ENCODE measurements at places on chromosomes 6 and 20.

GRCh38 chr6:37061157-37061804 lies 55.8 kb downstream of the FGD2 start:
- no peak for DNase-seq

DNA sequence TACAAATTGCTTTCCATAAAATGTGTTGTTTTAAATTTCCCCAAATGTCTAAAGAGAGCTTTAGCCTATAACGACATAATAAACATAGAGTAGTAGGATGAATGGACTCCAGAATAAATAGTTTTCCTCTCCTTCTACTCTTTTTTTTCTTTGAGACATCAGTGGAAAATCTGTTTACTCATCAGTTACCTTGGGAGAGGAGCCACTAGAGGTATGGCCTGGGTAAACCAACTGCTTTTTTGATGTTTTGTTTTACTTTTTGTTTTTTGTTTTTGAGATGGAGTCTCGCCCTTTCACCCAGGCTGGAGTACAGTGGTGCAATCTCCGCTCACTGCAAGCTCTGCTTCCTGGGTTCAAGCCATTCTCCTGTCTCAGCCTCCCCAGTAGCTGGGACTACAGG lies 8.3 kb upstream of the TGM3 start:
- DNase-seq, result no peak

GRCh38 chr6:157376706-157377230 lies 4.2 kb upstream of the ZDHHC14 start:
- DNase-seq, result peak; percentile 69

GRCh38 chr6:19333936-19334335 lies 503.2 kb upstream of the ID4 start:
- no peak for DNase-seq

GRCh38 chr6:119348748-119349360 lies 707 bp downstream of the MAN1A1 start:
- DNase-seq, result no peak

GRCh38 chr20:41329435-41330342 lies 10.9 kb upstream of the LPIN3 start:
- DNase-seq, result no peak

DNA sequence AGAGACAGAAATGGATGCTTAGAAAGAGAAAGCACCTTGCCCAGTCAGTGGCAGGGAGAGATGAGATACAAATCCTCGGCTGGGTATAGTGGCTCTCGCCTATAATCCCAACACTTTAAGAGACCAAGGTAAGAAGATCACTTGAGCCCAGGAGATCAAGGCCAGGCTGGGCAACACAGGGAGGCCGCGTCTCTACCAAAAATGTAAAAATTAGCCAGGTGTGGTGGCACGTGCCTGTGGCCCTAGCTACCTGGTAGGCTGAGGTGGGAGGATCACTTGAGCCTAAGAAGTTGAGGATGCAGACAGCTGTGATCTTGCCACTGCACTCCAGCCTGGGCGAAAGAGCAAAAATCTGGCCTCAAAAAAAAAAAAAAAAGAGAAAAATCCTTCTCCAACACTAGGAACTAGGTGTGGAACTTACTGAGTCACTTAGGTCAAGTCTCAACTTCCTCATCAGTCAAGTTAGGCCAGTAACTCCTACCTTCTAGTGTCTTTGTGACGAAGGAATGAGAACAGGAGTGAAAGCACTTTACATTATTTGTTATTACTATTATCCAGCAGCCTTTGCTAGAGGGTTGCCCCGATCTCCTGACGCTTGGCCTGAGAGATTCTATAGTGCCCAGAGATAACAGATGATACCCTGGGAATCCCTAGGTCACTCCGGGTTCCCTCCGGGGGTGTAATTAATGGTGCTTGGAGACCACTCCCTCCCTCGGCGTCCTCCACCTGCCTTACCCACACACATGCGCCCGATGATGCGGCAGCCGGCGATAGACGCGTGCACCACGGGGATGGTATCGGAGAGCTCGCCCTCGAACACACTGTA lies 918 bp downstream of the EIF6 start:
- DNase-seq, result no peak

GRCh38 chr20:32278199-32278643 lies 770 bp downstream of the KIF3B start:
- no peak for DNase-seq

GRCh38 chr6:116398316-116399010 lies 27.7 kb downstream of the DSE start:
- no peak for DNase-seq

GRCh38 chr6:37791156-37791919 lies 28.2 kb upstream of the ZFAND3 start:
- DNase-seq, result peak; percentile 93

GRCh38 chr20:57653546-57653900 lies 33.3 kb upstream of the ZBP1 start:
- DNase-seq, result no peak

DNA sequence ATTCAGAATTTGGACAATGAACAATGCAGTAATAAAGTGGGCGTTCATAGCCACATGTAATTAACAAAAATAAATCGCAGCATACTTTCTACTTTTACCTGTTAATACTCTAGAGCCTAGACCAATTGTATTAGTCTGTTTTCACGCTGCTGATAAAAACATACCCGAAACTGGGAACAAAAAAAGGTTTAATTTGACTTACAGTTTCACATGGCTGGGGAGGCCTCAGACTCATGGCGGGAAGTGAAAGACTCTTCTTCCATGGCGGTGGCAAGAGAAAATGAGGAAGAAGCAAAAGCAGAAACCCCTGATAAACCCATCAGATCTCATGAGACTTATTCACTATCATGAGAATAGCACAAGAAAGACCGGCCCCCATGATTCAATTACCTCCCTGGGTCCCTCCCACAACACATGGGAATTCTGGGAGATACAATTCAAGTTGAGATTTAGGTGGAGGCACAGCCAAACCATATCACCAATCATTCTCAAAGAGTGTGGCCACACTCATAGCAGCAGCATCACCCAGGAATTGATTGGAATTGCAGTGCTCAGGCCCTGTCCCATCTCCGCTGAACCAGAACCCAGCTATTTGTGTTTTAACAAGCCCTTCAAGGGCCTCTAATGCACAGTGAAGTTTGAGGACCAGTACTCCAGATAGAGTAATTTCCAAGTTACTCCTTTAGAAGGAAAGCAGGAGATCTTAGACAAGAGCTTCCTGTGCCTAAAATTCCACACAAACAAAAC lies 650.0 kb downstream of the KIF16B start:
- no peak for DNase-seq

GRCh38 chr6:54138795-54139194 lies 27.6 kb downstream of the MLIP start:
- no peak for DNase-seq

- no peak for DNase-seq
Observed at GRCh38 chr6:30686009-30686907, at the start of gene PPP1R18. TSS of gene PPP1R18 (minus strand) at chr6:30686645. CDS start at chr6:30686018, 627 bp downstream.

DNA sequence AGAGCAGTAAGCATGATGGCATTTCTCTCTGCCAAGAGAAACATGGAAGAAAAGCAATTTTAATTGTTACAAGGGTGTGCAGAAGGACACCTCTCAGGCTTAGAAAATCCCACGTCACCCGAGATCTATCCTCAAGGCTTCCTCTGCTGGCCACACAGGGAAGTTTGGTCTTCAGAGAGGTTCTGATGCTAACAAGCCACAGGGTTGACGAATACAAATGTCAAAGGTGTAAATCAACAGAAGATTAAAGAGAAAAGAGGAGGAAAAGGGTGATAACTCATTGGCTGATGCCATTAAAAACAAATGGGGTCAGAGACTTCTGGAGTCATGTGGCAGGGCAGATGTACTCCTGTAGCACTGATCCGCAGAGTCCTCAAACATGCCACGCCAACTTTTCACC lies 33.6 kb upstream of the SPDEF start:
- no peak for DNase-seq

GRCh38 chr6:32867554-32868256 lies 13.7 kb downstream of the PSMB9 start:
- no peak for DNase-seq

GRCh38 chr6:48996461-48997119 lies 466.5 kb downstream of the MMUT start:
- no peak for DNase-seq

GRCh38 chr20:45211569-45212474 lies 5.0 kb downstream of the SEMG1 start:
- no peak for DNase-seq

GRCh38 chr6:137810554-137811120 lies 56.4 kb upstream of the TNFAIP3 start:
- DNase-seq, result no peak

GRCh38 chr6:19319005-19319404 lies 518.2 kb upstream of the ID4 start:
- DNase-seq, result no peak

DNA sequence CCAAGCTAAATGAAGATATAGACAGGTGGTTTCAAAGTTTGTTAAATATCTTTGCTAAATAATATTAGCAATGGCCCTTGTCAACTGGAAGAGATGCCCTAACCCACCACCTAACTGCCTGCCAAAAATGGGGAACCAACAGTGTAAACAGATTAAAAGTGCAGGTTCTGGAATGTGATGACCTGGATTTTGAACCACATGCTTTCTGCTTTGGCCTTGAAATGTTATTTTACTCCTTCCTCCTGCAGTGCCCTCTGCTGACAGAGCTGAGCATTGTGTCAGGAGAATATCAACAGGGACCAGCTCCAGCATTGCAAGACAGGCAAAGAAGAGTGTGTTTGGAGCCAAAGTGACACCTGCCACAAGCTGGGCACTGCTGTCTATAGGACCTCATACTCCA lies 226.6 kb downstream of the MYLK4 start:
- no peak for DNase-seq

- peak; percentile 34 for DNase-seq
Observed at GRCh38 chr6:149840345-149841075, 23.6 kb downstream of the LRP11 start.

- DNase-seq, result no peak
Observed at GRCh38 chr20:17943343-17943742, 25.3 kb downstream of the SNX5 start.

- DNase-seq, result no peak
Observed at GRCh38 chr6:15458021-15458459, 204.8 kb downstream of the DTNBP1 start.

- DNase-seq, result peak; percentile 93
Observed at GRCh38 chr20:49381558-49382493, 100.6 kb downstream of the KCNB1 start.

GRCh38 chr20:10572853-10573252 lies 100.9 kb downstream of the JAG1 start:
- DNase-seq, result no peak

- no peak for DNase-seq
Observed at GRCh38 chr6:131955876-131956275, 4.7 kb upstream of the CCN2 start.

DNA sequence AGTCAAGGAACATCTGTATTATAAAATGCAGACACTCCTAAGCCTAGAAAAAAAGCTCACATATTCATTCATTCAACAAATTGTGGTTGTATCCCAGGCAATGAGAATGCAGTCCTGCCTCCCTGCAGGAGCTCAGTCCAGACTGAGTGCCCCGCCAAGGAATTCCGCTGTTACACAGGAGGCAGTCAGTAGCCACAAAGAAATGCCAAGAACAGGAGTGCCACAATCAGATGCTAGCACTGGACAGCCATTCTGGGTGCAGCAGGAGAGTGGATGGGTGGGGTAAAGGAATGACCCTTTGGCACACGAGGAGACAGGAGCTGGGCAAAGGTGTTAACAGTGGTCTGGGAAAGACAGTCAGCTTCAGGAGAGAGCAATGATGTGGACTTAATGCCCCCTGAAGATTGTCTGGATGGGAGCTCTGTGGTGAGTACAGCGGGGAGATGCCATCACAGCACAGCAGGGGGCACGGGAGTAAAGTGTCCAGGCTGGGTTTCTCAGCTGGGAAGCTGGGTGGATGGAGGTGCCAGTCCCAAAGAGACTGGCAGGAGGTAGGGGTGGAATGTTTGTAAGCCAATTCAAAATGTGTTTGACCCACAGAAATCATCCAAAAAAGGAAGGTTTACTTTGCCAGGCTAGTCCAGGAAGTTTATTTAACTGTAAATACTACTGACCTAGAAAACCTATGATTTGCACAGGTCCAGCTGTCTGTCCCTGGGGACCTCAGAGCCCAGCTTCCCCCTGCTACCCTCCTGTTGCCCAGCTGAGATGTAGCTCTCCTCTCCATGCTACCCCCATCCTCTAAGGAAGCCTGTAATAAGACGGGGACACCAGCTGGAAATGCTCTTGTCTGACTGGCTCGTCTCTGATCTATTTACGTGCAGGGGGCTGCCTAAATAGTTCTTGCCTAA lies 84.1 kb downstream of the SLC23A2 start:
- no peak for DNase-seq

DNA sequence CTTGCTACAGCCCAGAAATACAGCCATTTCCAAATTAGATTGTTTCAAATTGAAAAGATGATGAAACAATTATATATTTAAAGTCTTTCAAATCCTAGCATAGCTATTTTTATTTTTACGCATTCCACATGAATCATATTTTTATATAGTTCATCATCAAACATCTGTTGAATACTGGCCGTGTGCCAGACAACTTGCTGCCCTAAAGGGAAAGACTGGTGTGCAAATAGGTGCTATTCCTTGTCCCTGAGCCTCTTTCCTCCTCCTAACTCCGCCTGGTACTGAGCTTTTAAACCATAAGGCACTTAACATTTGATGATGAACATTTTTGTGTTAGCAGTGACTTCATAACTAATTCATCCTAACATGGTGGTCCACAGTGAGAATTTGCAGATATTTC lies 18.7 kb upstream of the PLCG1 start:
- DNase-seq, result no peak

- no peak for DNase-seq
Observed at GRCh38 chr6:169263374-169263773, 9.7 kb upstream of the THBS2 start.

DNA sequence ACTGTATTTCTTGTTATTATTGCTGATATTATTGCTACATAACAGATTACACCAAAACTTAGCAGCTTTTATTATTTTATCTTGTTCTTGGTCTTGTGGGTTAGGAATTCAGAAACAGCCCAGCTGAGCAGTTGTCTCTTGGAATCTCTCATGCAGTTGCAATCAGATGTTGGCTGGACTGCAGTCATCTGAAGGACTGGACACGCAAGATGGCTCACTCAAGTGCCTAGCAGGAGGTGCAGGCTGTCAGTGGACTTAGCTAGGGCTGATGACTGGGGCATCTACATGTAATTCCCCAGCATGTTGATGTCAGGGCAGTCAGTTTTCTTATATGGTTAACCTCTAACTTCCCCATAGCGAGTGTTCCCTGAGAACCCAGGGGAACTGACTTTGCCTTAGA lies 128.6 kb upstream of the PLCB4 start:
- DNase-seq, result no peak

GRCh38 chr6:153087436-153087835 lies 43.6 kb downstream of the RGS17 start:
- DNase-seq, result no peak

GRCh38 chr20:3932681-3933080 lies 43.5 kb downstream of the PANK2 start:
- DNase-seq, result no peak
